Myometrial cell (primary cell): ENCODE measurements at places on chromosomes 12 and 14. TPM values are rescaled to one million over a fixed set of nuclear protein-coding genes. Genes with fewer than 3 reads are reported as not detected.

Gene SLCO1A2
- total RNA-seq = not detected in 2 replicates

Gene AQP6
- not detected in 2 replicates for total RNA-seq

Gene TMEM132D
- total RNA-seq = not detected in 2 replicates

Gene PPFIA2
- total RNA-seq = 0.71 TPM in 1 of 2 replicates, not detected in the other

Gene VDR
- 1.2 and 1.9 TPM in 2 replicates for total RNA-seq

Gene DDN
- total RNA-seq = not detected in 2 replicates

Gene CRACR2A
- total RNA-seq = 13.3 and 13.6 TPM in 2 replicates

Gene CAPZA3
- not detected in 2 replicates for total RNA-seq

Gene GPR132
- total RNA-seq = not detected in 2 replicates

Gene GDF3
- total RNA-seq = not detected in 2 replicates

Gene KIF26A
- total RNA-seq = 0.58 and 1.1 TPM in 2 replicates

Gene ASCL1
- total RNA-seq = not detected in 2 replicates

Gene ZNF891
- total RNA-seq = 0.29 and 0.35 TPM in 2 replicates
